HFFc6 (cell line): ENCODE measurements at places on chromosomes 1 and 21.

- no peak for DNase-seq
Measured at GRCh38 chr1:6272452-6272851, 11.6 kb upstream of the GPR153 start.

DNA sequence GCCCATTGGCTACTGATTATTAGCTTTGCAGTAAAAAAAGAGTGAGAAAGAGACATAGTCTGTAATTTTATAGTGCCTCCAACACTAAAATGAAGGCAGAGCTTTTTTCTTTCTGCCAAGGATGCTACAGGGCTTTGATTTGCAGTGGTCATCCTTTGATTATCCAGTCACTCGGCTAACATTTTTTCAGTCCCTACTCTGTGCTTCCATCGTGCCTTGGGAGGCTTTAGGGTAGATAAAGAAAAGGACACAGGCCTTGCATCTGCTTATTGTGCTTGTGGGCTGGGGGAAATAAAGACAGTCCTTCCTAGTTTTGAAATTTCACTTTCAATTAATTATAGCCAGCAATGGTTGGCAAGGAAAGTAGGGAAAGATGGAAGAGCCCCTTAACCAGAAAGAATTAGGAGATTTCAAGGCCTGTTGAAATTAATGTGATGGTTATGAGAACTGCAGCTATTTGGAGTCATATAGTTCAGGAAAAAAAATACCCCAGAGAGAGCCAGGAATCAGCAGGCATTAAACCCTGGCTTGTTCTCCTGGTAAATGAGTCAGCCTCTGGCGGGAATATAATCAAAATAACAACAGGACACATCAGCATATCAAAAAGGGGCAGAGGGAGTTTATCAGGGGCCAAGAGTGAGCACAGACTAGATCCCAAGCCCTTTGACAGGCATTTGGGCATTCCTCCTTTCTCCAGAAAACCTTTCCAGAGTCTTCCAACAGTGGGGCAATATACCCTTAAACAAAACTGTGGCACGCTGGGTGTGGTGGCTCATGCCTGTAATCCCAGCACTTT lies 27.4 kb downstream of the CACHD1 start:
- DNase-seq, result no peak

GRCh38 chr1:163076981-163077761 lies 8.0 kb downstream of the RGS4 start:
- no peak for DNase-seq

- no peak for DNase-seq
Measured at GRCh38 chr1:98053471-98054366, 132.9 kb upstream of the DPYD start.

DNA sequence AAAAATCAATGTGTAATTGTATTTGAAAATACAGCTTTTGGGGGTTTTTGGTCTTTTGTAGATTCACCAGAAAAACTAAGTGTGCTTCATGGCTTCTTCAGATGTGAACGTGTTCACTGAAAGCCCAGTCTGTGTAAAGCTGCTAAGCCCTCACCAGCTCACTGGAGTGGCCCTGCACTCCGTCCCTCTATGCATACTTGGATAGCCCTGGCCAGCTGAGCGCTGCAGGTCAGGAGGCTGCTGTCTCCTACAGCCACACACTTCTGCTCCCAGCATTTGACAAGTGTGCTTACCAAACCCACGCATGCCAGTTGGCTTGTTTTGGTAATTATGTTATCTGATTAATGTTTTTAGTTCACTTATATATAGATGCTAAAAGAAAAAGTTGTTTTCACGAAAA lies 163.5 kb downstream of the TLR5 start:
- no peak for DNase-seq

- no peak for DNase-seq
Measured at GRCh38 chr1:164821648-164822047, 262.7 kb downstream of the PBX1 start.

GRCh38 chr1:88462096-88462487 lies 222.0 kb upstream of the PKN2 start:
- no peak for DNase-seq

GRCh38 chr1:150022357-150022756 lies 11.8 kb upstream of the OTUD7B start:
- no peak for DNase-seq
